ENCODE measurements at places on chromosomes 13 and 19.

- no peak for DNase-seq
These were observed 8.9 kb downstream of the ZNF805 start for GRCh38 chr19:57249329-57249728.

GRCh38 chr13:111537843-111538499 is 217.5 kb downstream of the TEX29 start:
- no peak for DNase-seq

DNA sequence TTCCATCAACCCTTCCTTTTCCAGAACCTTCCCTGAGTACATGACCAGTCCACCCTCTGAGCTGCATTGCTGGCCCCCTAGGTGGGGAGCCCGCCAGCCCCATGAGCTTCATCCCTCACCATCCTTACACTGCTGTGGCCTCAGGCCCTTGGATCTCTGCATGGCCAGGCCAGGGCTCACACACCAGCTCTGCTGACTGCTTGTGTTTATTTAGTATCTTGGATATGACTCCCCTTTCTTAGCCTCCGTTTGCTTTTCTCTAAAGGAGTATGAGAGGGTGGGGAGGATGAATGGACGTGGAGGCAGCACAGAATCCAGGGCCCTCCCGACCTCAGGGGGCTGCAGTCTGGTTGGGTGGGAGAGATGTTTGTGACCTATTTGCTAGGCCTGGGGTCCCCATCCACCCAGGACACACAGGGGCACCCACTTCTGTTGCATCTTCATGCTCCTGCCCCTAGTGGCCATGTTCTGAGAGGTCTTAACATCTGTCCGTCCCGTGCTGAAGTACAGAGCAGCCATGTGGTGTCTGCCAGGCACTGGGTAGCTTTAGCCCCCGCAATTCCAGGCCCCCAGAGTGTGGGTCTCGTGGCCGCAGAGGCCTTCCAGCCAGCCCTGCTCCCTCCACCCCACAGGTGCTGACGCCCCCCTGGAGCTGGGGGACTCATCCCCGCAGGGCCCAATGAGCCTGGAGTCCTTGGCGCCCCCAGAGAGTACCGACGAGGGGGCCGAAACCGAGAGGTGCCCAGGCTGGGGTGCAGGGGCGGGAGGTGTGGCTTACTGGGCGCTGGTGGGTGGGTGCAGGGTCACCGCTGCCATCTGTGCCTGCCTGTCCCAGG is 13.0 kb downstream of the ARHGEF1 start:
- no peak for DNase-seq

GRCh38 chr19:36120092-36120983 is 5.1 kb downstream of the TBCB start:
- no peak for DNase-seq

DNA sequence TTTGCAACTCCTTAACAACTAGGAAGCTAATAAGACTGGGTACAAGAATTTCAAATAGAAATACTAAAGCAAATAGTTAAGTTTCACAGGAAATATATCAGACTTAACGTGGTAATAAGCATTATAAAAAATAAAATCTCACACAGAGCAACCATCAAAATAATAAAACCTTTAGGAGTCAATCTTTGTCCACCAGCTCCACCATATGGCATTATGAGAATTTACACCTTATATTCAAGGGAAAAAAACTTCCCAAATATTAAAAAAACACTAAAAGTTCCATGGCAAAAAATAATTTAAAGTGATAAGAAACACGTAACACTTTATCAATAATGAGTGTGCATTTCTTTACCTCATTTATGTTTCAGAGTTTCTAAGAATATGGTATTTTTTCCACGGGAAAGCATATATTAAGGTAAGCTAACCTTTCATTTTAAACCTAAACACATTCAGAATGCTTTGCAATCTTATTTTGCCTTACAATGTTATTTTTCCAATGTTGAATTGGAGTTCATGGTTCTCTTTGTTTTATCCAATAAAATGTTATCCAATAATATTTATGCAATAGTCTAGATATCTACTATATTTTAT is 423.2 kb upstream of the SGCG start:
- DNase-seq = no peak

GRCh38 chr19:11418549-11419506 is at the start of gene RGL3:
RGL3 (minus strand) TSS chr19:11419314; CDS start chr19:11419278, 36 bp downstream.
- DNase-seq = no peak

- no peak for DNase-seq
These were observed 348.8 kb downstream of the SPRY2 start for GRCh38 chr13:79992111-79992510.

DNA sequence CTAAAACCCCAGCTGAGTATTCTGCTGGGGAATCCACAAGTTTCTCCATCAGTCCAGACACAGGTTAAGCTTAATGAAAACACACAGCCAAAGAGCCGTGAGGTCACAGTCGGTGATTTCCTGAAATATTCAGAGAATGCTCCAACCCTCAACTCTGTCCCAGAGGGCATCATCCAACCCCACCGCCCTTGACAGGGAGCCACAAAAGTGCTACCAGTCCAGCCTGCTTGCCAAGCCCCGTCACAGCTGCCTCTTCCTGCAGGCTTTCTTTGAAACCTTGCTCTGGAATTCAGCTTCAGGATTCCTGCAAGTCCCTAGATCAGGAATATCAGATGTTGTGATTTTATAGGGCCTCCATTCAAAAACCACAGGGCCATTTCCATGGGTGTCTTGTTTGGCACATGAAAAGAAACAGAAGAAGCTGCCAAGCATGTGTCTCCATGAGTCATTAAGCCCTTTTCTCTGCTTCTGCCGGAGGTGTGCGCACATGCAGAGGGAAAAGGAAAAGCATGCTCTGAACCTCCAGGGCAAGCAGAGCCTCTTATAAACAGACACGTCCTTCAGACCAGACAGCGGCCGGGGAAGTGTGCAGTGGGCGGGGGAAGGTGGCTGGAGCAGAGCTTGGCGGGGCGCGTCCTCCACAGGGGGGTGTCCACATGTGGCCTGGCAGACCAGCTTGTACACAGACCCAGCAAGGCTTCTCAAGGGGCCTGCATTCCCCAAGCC is 164.7 kb downstream of the KATNAL1 start:
- DNase-seq = no peak

- DNase-seq = no peak
These were observed 314.6 kb downstream of the LIG4 start for GRCh38 chr13:107900775-107901174.

DNA sequence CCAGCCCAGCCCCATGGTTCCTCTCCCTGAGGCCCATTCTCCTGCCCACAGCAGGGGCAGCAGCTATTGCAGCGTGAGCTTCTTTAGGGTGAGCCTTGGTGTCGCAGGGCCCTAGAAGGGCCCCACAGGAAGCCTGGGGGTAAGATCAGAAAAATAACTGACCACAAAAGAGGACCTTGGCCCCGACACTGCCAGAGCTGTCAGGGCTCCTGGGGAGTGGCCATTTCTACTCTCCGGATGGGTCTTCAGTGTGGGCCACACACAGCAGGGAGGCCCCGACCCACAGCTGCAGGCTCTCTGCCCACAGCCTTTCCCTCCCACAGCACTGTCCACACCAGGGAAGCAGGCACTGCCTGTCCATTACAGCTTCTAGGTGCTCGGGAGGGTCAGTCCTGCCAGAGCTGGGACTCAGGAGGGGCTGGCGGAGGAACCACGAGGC is 3.5 kb upstream of the SIGLEC8 start:
- DNase-seq = no peak

DNA sequence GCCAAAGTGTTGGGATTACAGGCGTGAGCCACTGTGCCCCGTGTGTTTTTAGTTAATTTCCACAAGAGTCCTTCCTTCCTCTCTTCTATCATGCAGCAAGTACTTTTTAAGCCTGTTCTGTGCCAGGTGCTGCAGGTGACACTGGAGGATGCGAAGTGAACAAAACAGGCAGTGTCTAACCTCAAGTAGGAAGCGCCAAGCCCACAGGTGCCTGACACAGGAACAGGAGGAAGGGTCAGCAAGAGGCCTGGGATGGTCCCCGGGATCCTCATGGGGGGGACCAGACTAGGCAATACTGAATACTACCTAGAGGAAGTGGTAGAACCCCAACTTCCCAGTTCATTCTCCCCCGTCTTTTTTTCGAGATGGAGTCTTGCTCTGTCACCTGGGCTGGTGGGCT is 1.8 kb upstream of the CALR start:
- no peak for DNase-seq

- no peak for DNase-seq
These were observed 166.1 kb upstream of the SERP2 start for GRCh38 chr13:44207476-44207875.

DNA sequence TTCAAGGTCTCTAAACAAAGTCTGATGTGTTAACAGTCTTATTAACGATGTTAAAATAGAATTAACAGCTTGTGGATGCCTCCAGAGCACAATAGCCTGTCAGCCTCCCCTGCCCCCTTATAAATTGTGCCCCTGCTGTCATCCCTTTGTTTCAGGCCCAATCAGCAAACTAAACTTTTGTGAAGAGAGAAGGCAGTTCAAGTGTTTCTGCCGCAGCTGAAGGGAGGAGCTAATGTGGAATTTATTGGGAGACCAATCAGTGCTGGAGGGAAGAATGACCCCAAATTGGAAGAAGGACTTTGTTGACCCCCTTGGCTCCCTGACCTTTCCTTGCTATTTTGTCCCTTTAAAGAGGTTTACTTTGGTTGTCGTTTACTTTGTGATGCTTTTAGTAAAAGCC is 160.5 kb downstream of the TM9SF2 start:
- no peak for DNase-seq

DNA sequence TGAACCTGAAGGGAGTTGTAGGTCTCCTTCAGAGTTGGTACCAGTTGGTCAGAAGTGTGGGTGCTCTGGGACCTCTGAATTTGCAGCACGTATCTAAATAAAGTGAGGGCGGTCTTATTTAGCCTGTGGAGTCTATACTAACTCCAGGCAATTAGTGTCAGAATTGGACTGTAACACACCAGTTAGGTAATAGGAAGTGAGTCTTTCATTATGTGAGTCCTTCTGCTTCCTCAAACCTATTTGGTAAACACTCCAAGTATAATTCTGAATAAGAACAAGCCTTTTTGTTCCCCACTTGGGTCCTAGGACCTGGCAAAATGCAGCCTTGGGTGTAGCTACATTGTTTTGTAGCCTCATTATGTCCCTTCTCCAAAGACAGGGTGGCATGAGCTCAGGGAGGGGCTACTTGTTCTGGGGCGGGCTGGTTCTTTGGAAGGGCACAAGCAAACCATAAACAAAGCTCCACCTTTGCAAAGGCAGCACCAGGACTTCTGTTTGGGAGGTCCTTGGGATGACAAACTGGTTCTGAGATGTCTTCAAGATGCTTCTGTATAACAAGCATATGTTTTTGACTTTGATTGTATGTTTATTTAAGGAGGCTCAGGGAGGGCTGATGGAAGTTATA is 418.0 kb downstream of the ZNF536 start:
- DNase-seq = no peak

DNA sequence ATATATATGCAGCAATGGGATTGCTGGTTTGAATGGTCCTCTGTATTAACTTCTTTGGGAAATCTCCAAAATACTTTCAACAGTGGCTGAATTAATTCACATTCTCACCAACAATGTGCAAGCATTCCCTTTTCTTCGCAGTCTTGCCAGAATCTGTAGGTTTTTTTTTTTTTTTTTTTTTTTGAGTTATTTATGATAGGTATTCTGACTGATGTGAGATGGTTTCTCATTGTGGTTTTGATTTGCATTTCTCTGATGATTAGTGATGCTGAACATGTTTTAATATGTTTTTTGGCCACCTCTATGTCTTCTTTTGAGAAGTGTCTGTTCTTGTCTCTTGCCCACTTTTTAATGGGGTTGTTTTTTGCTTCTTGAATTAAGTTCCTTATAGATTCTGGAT is 2041.5 kb upstream of the PCDH20 start:
- no peak for DNase-seq

GRCh38 chr19:7492142-7492541 is 3.3 kb upstream of the PEX11G start:
- no peak for DNase-seq

- DNase-seq = peak; percentile 58
These were observed 3.4 kb downstream of the DMKN start for GRCh38 chr19:35509861-35510625.

DNA sequence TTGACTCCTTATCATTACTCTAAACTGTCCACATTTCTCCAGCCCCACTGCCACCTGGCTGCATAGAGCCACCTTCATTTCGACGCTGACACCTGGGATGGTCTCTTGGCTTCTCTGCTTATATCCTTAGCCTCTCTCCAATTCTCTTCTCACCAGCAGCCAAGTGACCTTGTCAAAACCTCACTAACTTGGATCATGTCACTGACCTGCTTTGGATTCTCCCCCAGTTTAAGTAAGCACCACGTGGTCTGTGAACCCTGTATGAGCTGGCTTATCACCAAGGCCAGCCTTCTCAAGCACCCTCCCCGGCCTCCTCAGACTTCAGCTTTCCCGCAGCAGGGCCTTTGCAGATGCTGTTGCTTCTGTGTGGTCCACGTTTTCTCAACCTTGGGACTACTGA is 12.3 kb upstream of the GGACT start:
- no peak for DNase-seq

DNA sequence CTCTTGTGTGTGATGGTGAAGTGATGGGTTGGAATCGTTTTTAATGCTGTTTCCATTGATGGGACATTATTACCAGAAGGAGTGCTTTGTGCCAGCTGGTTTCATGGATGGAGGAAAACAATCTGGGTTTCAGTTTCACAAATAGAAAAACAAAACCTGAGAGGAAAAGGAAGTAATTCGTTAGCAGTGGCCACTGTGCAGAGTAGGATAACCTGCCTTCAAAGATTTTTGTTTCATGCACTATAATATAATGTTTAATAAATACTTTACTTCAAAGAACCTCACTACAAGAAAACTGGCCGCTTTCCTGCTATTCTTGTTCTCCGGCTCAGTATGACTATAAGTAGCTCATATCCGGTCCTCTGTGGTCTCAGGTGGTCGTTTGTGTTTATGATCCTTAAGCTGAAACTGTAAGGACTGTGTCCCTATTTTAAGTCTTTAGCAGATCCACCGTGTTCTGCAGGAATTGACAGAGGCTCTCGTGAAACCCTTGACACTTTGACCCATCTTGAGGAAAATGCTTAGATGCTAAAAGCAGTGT is 104.7 kb downstream of the GGACT start:
- no peak for DNase-seq

DNA sequence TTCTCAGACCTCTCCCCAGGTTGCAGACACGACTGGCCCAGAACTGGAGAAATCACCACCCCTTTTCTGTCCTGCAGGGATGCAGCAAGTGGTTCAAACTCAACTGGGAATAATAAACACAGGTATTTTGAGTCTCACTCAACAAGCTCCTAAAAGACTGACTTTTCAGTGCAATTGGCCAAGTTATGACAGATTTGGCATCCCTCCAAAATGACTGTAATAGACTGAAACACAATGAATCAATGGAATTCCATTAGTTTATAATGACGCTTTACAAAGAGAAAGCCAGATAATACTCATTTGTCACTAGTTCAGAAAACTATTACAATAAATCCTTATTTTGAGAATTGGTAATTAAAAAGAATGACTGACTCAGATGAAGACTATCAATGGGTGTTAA is 38.1 kb downstream of the MIPEP start:
- no peak for DNase-seq

GRCh38 chr13:112481458-112481857 is 105.3 kb downstream of the SPACA7 start:
- no peak for DNase-seq

- DNase-seq = no peak
These were observed 790 bp upstream of the SUGT1 start for GRCh38 chr13:52651897-52652195.

Measured in T-helper 1 cell (primary cell).